ENCODE measurements at places on chromosomes 5 and 9. TPM values are rescaled to one million over a fixed set of nuclear protein-coding genes. Genes with fewer than 3 reads are reported as not detected.

DNA sequence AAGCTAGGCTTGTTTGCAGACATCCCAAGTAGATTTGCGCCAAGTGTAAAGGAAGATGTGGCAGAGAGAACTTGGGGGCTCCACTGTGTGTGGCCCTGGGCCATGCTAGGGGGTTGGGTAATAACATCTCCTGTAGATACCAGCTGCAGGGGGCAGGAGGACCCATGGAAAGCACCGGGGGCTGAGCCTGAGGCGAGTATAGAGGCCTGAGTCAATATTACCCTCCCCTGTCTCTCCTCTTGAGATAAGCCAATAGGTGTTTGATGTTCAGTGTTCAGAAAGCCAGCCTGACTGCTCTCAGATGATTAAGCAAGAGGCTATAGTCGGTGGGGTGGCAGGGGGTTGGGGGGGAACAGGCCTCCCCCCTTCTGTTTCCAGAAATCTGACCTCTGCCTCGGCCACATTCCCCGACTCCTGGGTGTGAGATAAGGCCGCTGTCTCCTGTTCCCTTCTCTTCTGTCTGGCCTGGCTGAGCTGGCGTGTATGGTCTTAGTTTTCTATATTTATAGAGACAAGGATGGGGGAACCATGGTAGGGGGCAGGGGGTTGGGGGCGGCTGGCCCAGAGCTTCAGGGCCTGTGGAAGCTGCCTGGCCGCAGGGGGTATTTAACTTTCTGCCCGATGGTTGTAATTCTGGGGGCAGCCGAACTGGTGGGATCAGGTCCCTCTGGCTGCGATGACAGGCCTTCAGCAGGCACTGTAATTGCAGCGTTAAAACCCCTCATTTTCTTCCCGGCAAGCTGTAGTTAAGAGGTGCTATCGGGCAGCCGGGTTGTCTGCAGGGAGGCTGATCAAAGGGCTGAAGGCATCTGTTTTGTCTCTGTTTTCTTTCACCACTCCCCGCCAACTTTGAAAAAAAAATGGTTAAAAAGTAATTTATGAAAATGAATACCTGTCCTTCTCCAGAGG lies 292.0 kb downstream of the NSG2 start:
- no peak for DNase-seq

- no peak for DNase-seq
These were observed 64.5 kb downstream of the PAM start for GRCh38 chr5:102819634-102820033.

DNA sequence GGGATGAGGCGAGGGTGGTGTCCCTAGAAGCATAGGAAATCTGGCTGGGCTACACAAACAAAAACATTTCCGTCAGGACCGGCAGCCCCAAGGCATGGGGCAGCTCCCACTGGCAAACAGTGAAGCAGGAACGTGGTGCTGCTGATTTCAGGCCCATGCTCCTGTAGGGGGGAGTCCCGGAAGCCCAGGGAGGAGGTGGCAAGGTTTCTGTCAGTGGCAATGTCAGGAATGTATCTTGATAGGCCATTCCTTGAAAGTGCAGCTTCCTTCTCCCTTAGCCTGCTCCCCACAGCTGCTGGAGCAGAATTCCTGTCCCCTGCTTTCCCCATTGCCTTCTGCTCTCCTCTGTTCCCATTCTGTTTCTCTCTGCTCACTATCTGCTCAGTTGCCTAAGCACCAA lies 42.4 kb downstream of the MRRF start:
- DNase-seq: no peak

DNA sequence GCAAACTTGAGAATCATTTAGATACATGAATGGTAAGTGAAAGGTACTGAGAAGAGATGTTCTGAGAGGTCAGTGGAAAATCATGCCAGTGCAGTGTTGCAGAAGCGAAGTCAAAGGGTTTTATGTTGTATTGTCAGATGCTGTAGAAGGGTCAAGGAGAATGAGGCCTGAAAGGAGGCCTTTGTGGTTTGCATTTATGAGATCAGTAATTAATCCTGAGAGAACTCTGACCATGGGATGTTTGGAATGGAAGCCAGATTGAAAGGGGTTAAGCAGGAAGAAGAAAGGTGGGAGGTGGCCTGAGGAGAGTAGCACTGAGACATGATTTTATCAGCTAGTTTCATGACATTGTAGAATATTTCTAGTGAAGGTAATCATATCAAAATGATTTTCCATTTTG lies 97.8 kb downstream of the ZSWIM6 start:
- no peak for DNase-seq

- no peak for DNase-seq
These were observed 607.8 kb downstream of the PSAT1 start for GRCh38 chr9:78904686-78905085.

GRCh38 chr5:39187831-39188731 lies 31.3 kb downstream of the FYB1 start:
- no peak for DNase-seq

GRCh38 chr9:642014-642413 lies 199.5 kb upstream of the DMRT1 start:
- DNase-seq: no peak

GRCh38 chr9:268616-269015 lies 54.0 kb downstream of the DOCK8 start:
- no peak for DNase-seq

GRCh38 chr5:147779694-147780093 lies 2.8 kb downstream of the JAKMIP2 start:
- no peak for DNase-seq

DNA sequence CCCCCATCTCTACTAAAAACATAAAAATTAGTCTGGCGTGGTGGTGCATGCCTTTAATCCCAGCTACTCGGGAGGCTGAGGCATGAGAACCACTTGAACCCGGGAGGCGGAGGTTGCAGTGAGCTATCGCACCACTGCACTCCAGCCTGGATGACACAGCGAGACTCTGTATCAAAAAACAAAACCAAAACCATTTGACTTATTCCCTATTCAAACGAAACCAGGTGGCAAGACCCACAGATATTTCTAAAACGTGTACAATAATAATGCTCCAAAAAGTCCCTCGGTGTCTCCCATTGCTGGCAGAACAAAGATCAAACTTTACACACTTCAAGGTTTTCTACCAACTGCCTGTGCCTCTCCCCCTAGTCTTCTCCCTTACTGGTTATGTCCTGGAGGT lies 29.8 kb downstream of the HMGCR start:
- DNase-seq: no peak

- DNase-seq: no peak
These were observed 26.7 kb upstream of the STK32A start for GRCh38 chr5:147208134-147208533.

The VCAN gene
- 12.1 TPM for total RNA-seq

- no peak for DNase-seq
These were observed 25.1 kb upstream of the CARTPT start for GRCh38 chr5:71693828-71694427.

GRCh38 chr5:62167561-62168057 lies 138.4 kb upstream of the KIF2A start:
- DNase-seq: no peak

GRCh38 chr5:131371835-131372234 lies 108.0 kb downstream of the CDC42SE2 start:
- DNase-seq: no peak

GRCh38 chr5:178619390-178619789 lies 7.5 kb downstream of the CLK4 start:
- no peak for DNase-seq

The DEPDC1B gene
- 3.2 TPM for total RNA-seq

The MTAP gene
- 12.8 TPM for total RNA-seq

DNA sequence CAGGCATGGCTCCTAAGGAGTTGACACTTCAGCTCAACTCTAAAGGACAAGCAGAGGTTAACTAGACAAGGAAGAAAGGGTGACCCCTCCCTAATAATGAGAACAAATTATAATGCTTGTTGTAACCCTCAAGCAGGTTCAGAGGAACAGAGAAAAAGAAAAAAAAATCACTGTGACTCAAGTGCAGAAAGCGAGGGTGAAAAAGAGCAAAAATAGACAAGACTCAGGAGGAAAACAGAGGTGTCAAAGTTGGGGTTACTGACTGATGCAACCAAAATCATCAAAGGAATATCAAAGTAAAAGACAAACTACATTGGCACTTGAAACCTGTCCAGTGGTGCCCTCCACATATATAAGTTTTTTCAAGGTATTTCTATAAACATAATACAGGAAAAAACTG lies 28.4 kb downstream of the FBXW11 start:
- no peak for DNase-seq

DNA sequence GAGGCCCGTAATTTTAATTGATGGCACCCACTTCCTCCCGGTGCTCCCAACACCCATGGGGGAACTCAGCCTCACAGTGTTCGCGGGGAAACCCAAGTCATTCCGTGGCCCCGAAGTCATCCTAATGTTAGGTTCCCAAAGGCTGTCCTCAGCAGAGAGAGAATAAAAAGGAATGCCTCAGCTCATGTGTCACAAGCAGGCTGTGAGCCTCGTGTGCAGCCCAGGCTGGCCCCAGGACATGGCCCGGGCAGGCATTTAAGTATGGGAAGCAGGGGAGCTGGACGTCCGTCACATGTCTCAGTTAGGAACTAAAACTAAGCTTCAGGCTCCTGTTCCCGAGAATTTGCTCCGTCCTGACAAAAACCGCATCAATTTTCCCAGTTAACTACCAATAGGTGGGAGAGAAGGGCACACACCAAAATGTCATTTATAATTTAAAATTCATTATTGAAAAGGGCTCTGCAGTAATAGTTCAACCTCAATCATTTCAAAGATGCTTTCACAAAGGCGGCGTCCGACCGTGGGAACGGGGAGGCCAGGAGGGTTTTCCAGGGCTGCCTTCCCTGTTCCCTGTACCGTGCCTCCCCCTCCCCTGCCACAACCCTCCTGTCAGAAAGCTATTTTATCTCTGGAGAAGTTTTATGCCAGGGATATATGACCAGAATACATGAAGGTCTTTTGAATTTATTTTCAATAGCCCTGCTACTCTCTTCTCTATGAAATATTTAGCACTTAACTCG lies 137.3 kb downstream of the FSTL4 start:
- DNase-seq: no peak

DNA sequence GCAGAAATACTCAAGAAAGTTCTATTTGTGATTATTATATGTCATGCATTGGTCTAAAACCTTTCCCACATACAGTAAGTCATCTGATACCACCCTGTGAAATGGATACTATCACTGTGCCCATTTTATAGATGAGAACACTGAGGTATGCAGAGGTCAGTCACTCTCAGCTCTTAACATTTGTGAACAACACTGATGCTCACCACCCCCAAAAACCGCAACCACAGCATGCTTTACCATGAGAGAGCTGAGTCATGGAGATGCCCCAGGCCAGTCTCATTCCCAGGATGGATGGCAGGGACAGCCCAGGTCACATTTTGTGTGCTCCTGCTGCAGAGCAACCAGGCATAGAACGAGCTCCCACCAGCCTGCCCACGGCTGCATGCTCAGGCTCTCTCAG lies 53.5 kb upstream of the IRX1 start:
- DNase-seq: no peak

DNA sequence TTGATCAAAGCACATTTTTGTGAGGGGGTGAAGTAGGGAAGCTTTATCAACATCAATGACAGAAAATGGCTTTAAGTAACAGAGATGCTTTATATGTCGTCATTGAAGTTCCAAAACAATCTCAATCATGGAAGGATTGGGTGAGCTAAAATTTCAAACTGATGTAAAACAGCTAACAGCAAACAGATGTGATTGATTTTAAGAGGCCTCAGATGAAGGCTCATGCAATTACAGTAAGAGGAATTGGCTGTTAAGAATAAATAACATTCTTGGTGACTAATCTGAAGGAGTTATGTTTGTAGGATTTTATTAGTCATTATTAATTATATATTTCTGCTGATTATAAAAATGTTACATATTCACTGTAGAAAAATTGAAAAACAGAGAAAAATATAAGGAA lies 63.5 kb upstream of the PUM3 start:
- no peak for DNase-seq
